ENCODE measurements at places on chromosomes 5 and 9.

DNA sequence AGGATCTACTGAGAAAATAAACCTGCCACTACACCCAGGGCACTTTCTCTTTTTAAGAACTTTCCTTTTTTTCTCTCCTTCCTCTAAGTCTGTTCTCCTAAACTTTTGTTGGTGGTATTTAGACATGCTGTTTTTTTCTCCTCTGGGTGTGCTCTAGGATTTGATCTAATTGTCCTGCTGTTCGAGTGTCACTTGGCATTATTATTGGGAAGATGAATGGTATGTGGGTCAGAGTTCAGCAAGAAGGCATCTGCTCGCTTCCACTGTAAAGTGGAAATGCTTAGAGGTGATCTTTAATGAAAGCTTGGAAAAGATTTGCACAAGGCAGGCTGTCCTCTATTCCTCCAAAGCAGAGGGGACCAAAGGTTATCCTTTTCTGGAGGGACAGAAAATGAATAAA lies 1.3 kb upstream of the PLPPR1 start:
- DNase-seq: no peak

DNA sequence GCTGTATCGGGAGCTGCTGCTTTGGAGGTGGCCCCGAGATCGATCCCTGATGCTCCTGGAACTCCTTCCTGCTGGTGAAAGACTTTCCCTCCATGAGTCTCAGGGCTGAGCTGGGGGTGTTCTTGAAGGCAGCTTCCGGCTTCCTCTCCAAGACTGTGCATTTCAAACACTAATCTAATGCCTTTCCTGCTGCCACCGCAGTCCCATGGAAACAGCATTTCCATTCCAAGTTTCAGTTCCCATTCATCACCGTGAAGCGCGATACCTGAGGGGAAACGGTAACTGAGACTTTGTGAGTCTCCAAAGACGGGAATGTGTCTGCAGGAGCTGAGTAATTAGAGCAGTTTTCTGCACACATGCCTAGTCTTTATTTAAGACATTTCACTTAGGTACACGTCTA lies 230.1 kb downstream of the PAX5 start:
- DNase-seq: no peak

GRCh38 chr5:171344936-171345608 lies 36.0 kb downstream of the TLX3 start:
- DNase-seq: no peak

DNA sequence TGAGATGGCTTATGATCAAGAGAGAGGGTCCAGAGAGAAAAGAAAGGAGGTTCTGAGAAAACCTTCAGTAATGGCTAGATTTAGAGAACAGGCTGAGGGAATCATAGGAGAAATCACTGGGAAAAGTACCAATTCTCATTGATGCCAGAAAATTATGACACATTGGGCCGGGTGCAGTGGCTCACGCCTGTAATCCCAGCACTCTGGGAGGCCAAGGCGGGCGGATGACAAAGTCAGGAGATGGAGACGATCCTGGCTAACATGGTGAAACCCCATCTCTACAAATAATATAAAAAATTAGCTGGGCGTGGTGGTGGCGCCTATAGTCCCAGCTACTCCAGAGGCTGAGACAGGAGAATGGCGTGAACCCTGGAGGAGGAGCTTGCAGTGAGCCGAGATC lies 29.5 kb upstream of the PLIN2 start:
- DNase-seq: no peak

DNA sequence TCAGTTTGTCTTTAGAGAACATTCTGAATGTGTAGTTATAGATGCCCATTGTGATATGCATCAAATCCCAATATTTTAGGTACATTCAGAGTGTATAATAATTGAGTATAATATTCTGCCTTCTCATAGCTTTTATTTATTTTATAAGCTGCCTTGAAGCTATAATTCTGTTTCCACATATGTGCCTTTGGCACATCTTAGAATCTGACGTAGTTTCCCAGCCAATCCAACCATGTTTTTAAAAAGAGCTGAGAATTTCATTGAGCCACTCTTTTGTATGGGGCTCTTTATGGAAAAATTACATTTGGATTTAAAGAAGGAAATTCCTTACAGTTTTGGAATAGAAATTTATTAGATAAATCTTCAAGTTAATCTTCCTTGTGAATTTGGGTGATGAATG lies 65.4 kb downstream of the ADCY2 start:
- no peak for DNase-seq

DNA sequence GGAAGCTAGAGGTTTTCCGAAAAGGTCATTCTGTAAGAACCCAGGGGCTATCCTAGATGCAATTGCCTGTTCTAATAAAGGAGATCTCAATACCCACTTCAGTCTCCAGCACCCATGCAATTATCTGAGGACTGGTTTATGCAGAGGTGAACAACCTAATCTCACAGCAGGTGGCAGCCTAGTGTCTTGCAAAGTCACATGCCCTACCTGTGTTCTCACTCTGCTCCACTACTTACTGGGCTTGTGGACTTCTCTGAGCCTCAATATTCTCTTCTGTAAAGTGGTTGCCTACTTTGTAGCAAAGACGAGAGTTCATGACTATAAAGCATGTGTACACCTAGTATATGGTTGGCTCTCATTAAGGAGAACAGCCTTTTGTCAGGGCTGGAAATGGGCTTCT lies 21.0 kb upstream of the ALDH1B1 start:
- no peak for DNase-seq

DNA sequence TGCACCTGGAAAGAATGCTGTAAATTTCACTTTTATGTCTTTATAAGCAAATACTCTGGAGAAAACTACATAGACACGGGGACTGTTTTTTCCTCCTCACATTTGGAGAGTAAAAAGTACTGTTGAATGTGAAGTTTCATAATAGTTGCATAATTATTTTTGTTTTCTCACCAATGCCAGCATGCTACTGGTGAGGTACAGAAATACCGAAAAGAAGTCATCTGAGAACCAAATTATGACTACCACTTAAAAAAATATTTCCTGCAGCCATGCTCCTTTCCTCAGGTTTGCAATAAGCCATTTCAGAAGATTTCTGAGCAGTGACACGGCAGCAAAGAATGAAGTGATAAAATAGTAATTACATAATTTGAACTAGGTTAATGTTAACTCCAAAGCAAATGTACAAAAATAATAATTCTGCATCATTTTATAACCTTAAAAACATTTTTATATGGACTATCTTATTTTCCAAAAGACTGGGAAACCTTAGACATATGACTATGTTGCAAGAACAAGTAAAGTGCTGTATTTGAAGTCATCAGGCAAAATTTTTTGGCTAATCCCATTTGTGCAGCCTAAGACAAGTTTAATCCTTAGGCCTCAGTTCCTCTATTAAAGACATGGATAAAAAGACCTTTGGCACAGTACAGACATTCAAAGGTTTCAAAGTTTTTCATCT lies 144.7 kb downstream of the PCSK1 start:
- DNase-seq: peak; percentile 24

- DNase-seq: no peak
Measured at GRCh38 chr5:139147483-139148087, 50.6 kb downstream of the SIL1 start.

DNA sequence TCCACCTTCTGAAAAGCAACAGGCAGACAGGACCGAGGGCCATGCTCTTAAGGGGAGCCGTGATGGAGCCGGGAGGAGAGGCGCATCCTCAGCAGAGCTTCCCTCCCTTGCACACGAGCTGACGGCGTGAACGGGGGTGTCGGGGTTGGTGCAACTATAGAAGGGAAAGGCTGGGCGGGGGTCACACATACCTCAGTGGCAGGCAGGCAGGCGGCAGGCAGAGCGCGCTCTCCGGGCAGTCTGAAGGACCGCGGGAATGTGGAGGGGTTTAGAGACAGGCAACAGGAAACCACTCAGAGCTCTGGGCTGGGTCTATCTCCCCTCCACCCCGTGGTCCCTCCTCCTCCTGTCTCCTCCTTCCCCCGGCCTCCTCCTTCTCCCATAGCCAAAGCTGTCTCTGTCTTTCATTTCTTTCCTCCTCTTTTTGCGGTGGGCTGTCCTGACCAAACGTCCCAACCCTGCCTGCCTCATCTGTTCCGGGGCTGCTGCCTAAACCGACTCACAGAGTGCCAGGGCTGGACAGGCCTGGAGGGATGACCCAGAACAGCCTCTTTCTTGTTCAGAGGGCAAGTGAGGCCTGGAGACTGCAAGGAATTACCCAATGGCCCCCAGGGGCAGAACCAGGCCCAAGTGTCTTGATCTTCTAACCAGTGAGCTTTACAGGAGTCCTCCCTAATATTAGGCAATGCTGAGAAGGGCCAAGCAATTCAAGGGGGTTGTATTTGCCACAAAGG lies at the start of gene SPARC:
Gene SPARC, minus strand, starts transcription at position 242 of the 734 bp plus-strand sequence. CDS start 10,727 bp downstream, outside the sequence.
- DNase-seq: peak; percentile 48

GRCh38 chr9:24298912-24299311 lies 246.8 kb downstream of the IZUMO3 start:
- DNase-seq: no peak

DNA sequence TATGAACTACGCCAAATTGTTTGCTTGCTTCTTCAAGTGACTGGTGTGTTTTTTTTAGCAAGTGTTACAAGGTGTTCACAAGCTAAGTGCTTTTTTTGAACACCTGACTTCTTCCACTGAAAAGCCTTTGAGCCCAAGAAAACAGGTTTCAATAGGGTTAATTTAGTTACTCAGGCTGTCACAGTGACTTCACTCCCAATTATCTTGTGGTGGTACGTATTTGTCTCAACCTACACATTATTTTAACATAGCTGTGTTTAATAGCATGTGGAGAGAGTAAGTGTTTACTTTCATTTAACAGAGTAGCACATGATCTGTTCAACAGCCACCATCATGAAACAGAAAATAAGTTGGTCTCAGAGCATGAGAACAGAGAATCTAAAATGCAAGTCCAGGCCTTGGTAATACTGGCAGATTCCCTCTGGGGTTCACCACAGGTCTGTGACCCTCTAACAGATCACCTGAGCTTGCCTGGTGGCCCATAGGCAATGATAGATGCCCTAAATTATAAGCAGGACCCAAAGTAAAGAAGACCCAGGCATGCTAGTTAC lies 267.7 kb upstream of the SMARCA2 start:
- DNase-seq: no peak

- no peak for DNase-seq
Measured at GRCh38 chr5:175257847-175258194, 186.2 kb downstream of the DRD1 start.

DNA sequence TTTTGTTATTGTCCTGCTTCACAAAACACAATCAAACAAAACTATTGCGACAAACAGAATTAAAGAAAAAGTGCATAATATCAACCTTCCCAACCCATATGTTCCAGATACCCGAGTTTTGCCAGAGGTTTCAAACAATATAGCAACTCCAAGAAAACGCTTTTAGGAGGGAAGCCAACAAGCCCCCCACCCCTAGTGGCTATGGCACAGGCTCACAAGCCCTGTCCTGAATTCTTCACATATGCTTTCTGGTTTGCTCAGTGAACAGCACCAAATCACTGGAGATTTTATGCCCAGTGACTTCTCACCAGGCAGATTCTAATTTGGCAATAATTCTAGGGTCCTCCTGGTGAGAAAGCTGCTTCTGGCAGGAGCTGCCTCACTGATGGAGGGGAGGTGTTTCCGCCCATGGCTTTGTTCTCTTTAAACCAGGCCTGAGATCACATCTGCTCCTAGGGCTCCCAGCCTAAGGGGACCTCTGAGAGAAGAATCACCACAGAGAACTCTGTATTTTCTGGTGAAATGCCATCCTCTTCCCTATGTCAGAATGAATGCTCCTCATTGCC lies 1982.4 kb downstream of the EFNA5 start:
- DNase-seq: no peak

Data from AML-193 (cell line).